ENCODE measurements at places on chromosomes 6 and 20.

DNA sequence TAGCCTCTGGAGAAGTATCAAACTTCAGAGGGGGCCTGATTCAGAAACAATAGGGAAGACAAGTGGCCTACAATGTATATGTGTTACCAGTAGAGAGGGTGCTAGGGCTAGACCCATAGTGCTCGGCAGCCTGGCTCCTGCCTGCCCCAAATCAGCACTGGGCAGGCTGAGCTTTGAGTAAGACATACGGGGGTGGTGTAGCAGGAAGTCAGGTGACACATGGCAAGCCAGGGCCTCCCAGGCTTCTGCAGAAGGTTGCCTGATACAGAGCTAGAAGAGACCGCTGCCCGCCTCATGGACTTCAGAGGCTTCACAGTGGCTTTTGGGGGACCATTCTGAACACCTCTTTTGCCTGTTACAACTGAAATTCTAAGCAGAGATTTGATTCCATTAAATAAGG lies 43.4 kb downstream of the RALY start:
- DNase-seq: no peak

DNA sequence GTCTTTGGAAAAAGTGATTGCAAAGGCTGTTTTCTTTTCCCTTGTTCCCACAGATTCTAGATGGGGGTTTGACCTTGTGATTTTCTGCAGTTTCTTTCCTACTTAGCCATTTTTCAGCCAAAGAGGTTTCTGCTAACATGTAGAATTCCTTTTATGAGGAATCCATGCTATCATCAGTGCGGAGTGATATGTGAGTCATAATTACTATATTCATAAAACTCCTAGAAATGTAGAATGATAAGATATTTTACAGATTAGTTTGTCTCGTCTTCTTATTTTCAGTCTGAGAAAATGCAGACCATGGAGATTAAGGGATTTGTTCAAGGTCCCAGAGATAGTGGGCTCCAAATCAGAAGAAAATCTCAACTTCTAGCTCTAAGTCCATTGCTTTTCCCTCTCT lies 98.6 kb downstream of the KCNQ5 start:
- no peak for DNase-seq

GRCh38 chr6:34512738-34513115 lies 43.4 kb downstream of the SPDEF start:
- no peak for DNase-seq

DNA sequence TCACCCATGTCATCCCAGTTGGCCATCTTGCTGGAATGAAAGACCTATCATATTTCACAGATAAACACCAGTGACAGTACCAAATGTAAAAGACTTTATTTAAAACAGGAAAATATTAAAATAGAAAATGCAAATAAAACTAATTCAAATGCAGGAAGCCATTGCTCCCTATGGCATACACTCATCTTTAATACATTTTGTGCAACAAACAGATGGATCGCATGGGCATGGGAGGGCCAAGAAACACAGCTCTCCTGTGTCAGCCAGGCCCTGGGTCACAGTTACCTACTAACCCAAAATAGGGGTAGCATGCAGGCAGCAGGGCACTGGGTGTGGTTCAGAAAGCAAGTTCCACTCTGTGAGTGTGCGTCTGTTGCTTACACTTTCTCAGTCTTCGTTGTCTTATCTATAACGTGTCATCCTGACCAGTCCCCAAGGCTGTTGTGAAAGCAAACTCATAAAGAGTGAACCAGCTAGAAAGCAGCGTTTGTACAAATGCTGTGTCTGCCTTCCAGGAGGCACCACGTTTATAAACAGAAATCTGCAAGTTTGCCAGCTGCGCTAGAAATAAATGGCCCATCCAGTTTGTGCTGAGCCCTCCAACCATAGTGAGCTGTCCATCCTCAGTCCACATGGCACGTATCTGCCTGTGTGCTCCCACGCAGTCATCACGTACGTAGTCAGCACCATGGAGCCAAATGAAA lies 180.5 kb downstream of the SYNDIG1 start:
- no peak for DNase-seq

- DNase-seq: no peak
Measured at GRCh38 chr6:3236005-3236404, 8.6 kb upstream of the TUBB2B start.

GRCh38 chr20:23269954-23270353 lies 80.6 kb upstream of the NXT1 start:
- DNase-seq: no peak

GRCh38 chr6:125301435-125302391 lies at the start of gene HDDC2:
Gene HDDC2, minus strand, starts transcription at chr6:125301967. Its CDS starts 35 bp downstream, at chr6:125301932.
- peak; percentile 83 for DNase-seq

DNA sequence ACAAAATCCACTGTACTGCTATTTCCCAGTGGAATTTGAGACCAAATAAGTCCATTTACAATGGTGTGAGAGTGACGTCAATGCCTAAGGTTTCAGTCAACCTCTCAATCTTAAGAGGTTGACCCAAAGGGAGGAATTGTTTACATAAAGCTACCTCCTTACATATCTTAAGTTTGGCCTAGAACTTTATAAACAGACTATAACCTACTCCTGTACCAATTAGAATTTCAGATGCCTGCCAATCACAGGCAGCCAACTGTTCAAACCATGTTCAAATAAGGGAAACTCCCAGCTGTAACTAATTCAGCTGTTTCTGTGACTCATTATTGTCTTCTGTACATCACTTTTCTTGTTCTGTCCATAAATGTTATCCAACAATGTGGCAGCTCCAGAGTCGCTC lies 14.5 kb downstream of the LGSN start:
- DNase-seq: no peak

GRCh38 chr6:42993445-42993844 lies 9.1 kb downstream of the PPP2R5D start:
- no peak for DNase-seq

GRCh38 chr20:25120457-25120856 lies 38.5 kb upstream of the VSX1 start:
- no peak for DNase-seq

DNA sequence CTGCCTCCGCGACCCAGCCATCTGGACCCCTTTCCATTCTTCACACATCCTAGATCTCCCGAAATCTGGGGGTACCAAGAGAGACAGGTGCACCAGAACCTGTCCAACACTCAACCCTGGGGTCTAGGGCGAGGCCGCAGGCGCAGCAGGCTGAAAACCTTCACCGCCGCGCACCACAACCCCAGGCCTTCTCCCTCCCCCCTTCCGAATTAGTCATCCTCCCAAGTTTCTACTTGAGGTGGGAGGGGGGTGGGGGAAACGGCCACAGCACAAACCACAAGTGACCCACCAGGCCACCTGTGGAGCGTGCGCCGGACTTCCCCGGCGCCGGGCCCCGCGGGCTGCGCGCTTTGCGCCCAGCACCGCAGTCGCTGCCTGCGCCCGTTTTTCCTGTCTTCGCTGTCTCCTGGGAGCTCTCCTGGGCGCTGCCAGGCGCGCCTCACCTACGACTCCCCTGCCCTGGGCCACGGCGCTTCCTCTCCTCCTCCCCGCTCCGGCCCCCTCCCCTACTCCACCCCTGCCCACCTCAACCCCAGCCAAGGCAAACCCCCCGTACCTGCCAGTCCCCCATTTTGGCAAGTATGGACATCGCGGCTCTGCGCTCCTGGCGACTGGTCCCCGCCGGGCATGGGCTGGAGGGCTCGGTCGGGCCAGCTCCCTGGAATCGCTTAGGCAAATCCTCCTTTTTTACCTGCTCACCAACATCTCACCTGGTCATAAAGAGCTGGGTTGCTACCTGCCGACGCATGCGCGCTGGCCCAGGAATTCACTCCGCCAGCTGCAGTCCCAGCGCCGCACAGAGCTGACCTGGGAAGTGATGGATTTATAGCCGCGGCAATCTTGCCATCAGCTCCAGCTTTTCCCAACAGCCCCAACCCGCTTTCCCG lies 4.2 kb upstream of the TFAP2A start:
- DNase-seq: no peak

GRCh38 chr20:376750-377149 lies 3.8 kb upstream of the TRIB3 start:
- no peak for DNase-seq

- DNase-seq: no peak
Measured at GRCh38 chr6:56932910-56933477, 21.9 kb upstream of the BEND6 start.

DNA sequence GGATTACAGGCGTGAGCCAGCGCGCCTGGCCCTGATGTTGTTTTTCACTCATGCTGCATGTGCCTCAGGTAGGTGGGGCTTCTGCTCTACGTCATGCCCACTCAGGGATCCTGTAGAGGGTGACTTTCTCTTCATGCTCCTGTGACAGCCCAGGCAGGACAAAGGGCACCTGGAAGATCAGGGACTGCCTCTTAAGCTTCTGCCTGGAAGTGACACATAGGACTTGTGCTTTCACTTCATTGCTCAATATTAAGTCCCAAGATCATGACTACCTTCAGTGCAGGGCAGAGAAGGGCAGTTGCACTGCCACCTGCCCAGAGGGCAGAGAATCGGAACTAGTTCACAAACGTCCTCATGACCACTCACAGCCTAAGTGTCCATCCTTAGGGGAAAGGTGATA lies 249.5 kb upstream of the SULF2 start:
- no peak for DNase-seq

DNA sequence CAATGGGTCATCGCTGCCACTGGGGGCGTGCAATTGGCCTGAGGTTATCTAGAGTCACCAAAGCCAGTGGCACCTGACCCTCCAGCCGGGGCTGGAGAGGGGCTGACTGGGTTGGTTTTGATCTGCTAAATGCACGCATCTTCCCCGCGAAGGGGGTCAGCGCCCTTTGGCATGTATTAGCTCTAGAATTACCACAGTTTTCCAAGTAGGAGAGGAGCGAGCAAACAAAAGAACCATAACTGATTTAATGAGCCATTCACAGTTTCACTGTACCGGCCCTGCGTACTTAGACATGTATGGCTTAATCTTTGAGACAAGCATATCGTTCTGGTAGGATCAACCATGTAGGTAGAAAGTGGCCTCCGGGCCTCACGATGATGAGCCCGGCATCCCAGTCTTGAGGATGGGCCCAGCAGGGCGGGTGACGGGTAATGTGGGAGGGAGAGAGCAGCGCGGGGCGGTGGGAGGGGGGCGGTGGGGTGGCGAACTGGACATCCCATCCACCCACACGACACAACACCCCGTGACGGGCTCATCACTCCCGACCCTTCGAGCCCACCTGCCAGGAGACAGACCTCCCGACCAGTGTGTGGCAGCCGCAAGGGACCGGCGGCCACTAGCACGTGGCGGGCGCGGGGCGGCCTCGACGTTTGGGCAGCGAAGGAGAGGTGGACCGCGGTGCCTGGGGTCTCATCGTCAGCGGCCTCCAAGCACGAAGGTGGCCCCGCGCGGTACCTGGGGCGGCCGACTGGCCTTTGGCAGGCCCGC lies 1957.5 kb upstream of the DEFB115 start:
- no peak for DNase-seq
